ENCODE measurements at places on chromosomes 4 and X. TPM values are rescaled to one million over a fixed set of nuclear protein-coding genes. Genes with fewer than 3 reads are reported as not detected.
A peak's percentile ranks its signal among the peaks of the same experiment; 100 is the strongest.

The SUPT20HL1 gene
- not detected for total RNA-seq

The HTR2C gene
- total RNA-seq: not detected

The WDR44 gene
- total RNA-seq: 15.8 TPM

The STPG2 gene
- total RNA-seq: not detected

GRCh38 chr4:169063441-169063840 lies 53.4 kb upstream of the CBR4 start:
- H3K36me3 ChIP-seq: peaks cover 9% of the 10 kb centered on the region
- no peak overlapping the region for H3K27ac ChIP-seq
- H3K4me1 ChIP-seq: peaks cover 7% of the 10 kb centered on the region
- no peaks in the 10 kb centered on the region for H3K27me3 ChIP-seq
- no peak overlapping the region for H3K4me3 ChIP-seq

DNA sequence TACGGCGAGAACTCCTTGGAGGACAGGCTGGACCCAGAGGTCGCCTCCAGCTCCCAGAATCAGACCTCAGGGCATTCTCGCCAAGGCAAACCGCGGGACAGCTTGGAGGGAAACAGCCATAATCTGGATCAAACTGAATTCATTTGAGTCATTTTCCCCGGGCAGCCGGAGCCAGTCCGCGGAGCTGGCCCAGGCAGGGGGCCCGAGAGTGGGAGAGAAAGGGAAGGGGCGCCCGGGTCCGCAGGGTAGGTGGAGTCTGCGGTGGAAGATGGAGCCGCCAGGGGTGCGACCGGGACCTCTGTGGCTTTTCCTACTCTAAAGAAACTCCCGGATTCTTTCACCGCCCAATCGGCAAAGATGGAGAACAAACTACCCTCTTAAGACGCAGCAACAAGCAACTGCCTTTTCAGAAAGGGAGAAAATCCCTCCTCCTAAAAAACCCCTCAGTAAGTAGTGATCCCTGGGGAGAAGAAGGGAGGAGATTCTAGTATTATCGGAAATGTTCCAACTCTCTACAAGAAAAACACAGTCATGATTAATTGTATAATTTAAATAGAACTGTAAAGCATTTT lies 5.2 kb downstream of the NKX3-2 start:
- H3K4me3 ChIP-seq: no peak overlapping the region
- H3K27ac ChIP-seq: no peak overlapping the region
- no peak for DNase-seq
- peaks cover under 1% of the 10 kb centered on the region for H3K36me3 ChIP-seq

- no peaks in the 10 kb centered on the region for H3K4me1 ChIP-seq
- H3K36me3 ChIP-seq: no peaks in the 10 kb centered on the region
- no peak overlapping the region for H3K4me3 ChIP-seq
- H3K27ac ChIP-seq: no peak overlapping the region
These were observed 34.5 kb upstream of the ALG13 start for GRCh38 chrX:111646515-111646914.

GRCh38 chrX:70398899-70399298 lies 24.2 kb upstream of the GDPD2 start:
- peaks cover 4% of the 10 kb centered on the region for H3K36me3 ChIP-seq

GRCh38 chrX:152927858-152928760 lies 30.2 kb downstream of the ZNF185 start:
- H3K4me3 ChIP-seq: no peak overlapping the region
- H3K27ac ChIP-seq: no peak overlapping the region
- DNase-seq: no peak
- no peaks in the 10 kb centered on the region for H3K27me3 ChIP-seq
- peaks cover 5% of the 10 kb centered on the region for H3K36me3 ChIP-seq

DNA sequence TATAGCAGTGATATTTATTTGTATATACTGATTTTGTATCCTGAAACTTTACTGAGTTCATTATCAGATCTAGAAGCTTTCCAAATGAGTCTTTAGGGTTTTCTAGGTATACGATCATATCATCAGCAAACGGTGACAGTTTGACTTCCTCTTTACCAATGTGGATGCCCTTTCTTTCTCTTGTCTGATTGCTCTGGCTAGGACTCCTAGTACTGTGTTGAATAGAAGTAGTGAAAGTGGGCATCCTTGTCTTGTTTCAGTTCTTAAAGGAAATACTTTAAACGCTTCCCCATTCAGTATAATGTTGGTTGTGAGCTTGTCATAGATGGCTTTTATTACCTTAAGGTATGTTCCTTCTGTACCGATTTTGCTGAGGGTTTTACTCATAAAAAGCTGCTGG lies 37.5 kb downstream of the CBR4 start:
- DNase-seq: no peak
- no peak overlapping the region for H3K4me3 ChIP-seq
- no peaks in the 10 kb centered on the region for H3K36me3 ChIP-seq
- H3K27ac ChIP-seq: no peak overlapping the region
- H3K4me1 ChIP-seq: no peaks in the 10 kb centered on the region
- no peaks in the 10 kb centered on the region for H3K27me3 ChIP-seq

DNA sequence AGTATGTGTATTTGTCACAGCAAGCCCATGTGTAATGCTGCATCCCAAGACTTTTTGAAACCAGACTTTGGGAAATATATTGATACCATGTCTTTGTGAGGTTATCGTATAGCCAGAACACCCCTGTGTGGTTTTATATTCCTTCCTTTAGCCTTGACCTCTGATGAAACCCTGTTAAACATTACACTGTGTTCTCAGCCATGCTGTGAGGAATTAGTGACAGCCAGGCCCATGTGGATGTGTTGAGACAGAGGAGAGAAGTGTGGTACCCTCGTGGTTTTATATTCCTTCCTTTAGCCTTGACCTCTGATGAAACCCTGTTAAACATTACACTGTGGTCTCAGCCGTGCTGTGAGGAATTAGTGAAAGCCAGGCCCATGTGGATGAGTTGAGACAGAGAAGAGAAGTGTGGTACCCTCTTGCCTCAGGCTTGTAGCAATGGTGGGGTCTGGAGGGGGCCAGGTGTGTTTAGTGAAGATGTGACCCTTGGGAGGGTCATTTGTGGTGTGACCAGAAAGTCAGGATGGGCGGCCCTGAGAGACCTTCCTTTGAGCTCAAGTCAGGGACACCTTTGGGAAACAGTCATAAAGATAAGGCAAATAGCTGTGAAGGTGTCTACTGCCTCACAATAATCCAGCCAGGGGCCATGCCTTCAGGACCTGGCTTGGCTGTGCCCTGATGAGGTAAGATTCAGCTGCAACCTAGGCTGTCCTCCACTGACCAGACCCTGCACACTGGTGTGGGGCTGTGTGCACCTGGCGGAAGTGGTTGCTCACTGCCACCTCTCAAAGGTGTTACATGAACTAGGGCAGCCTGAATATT lies 110.0 kb downstream of the IRF2 start:
- no peak for DNase-seq
- no peaks in the 10 kb centered on the region for H3K36me3 ChIP-seq
- H3K27me3 ChIP-seq: no peaks in the 10 kb centered on the region
- H3K4me1 ChIP-seq: peaks cover 15% of the 10 kb centered on the region

DNA sequence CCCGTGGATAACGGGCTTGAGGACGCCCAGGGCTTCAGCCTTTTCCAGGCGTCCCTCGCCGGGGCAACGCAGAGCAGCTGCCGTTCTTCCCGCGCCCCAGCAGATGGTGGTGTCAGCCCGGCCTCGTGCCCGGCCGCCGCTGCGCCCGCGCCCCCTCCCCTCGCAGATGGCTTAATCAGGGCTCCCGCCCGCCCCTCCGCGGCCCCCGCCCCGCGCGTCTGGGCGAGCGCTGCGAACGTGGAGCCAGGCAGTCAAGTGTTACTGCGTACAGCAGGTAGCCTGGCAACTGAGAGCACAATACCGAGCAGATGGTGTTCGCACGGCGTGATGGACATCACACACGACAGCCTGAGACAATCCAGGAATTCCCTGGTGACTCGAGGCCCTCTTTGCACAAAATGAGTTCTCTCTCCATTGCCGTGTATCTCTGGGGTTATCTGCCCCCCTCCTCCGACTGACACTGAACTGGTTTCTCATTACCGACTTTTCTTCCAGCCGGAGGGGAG lies 69.3 kb downstream of the MGST2 start:
- no peaks in the 10 kb centered on the region for H3K4me1 ChIP-seq
- H3K27me3 ChIP-seq: no peaks in the 10 kb centered on the region
- no peaks in the 10 kb centered on the region for H3K36me3 ChIP-seq
- peak; percentile 61 for DNase-seq
- peak overlapping the region; percentile 59 for H3K4me3 ChIP-seq

Data from Calu3 (cell line).